ENCODE measurements at places on chromosomes 6 and 20.

DNA sequence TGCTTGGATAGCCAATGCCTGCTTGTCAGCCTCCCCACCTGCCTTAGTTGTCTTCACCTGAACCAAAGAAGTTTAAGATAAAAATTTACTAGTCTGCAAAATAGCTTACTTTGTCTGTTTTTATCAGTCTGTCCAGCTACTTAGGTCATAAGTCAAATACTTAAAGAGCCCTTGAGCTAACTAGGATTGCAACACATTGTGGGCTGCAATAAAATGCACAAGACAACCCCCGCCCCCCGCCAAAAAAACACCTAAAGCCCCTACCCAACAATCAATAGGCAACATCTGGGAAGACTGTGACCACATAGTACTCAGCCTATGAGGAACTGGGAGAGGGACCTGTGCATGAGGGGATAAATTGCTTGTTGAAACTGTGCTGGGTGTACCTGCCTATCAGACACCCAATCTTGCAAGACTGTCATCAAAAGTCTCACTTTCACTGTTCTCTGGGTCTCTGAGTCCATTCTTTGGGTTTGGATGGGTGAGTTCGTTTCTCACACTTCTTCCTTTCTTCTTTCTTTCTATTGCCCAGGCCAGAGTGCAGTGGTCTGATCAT lies 27.3 kb upstream of the ABCC10 start:
- no peak for DNase-seq

DNA sequence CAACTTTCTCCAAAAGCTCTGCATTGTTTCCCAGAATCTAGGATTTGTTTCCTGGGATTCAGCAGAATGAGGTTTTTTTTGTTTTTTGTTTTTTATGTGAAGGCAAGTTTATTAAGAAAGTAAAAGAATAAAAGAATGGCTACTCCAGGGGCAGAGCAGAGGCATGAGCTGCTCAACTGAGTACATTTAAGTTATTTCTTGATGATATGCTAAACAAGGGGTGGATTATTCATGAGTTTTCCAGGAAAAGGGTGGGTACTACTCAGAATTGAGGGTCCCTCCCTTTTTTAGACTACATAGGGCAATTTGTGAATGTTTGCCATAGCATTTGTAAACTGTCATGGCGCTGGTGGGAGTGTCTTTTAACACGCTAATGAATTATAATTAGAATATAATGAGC lies 292.5 kb upstream of the SGK1 start:
- DNase-seq = no peak

DNA sequence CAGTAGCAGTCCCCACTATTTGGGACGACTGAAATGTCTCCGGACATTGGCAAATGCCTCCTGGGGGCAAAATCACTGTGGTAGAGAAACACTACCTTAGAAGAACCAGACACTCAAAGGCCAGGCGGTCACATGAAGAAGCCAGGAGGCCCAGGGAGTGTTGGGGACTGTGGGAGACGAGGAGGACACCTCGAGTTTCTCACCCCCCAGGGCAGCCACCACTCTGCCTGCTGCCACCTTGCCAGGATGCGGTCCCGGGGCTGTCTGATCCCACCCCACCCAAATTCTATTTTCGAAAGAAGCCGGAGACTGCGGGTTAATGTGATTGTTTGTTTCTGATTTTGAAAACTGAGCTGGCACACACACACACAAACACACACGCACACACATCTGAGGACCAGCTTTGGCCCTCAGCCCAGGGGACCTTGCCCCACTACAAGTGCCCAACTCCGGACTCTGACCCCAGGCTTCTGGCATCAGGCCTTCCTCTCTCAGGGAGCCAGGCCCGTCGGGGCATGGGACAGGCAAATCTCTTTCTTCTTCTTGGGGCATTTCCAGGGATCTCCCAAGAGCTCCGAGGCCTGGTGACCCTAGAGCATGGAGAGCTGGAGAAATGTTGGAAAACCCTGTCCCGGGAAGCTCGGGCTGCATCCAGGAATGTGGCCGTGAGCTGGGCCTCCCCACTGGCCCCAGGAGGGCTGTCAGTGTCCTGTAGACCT lies 187.5 kb upstream of the PMEPA1 start:
- DNase-seq = no peak

DNA sequence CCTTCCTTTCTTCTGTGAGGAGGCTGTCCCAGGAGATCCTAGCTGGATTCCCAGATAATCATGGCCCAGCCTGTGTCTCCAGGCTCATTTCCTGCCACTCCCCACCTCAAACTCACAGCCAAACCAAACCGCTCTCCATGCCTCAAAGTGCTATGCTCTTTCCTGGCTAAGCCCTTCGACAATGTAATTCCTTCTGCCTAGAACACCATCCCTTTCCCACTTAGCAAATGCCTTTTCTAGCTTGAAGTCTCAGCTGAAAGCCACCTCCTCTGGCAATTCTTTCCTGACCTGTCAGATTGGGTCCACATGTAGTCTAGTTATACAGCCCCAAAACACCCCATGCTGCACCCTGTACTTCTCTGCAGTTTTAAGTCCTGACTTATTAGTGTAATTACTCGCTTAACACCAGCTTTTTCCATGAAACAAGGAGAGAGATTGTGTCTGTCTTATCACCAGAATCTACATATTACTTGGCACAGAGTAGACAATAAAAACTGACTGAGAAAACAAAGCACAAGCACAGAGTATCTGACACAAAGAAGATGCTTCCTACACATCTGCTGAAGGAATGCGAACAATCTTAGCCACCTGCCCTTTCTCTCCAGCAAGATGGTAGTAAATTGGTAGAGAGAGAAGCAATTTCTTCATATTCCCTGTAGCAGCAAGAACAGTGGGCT lies 5.4 kb downstream of the TRIM26 start:
- no peak for DNase-seq

GRCh38 chr6:131685266-131685780 lies 15.9 kb downstream of the OR2A4 start:
- no peak for DNase-seq
